ENCODE measurements at places on chromosomes 1 and 21.

GRCh38 chr1:232329103-232329813 lies 300.7 kb downstream of the SIPA1L2 start:
- no peak for DNase-seq

DNA sequence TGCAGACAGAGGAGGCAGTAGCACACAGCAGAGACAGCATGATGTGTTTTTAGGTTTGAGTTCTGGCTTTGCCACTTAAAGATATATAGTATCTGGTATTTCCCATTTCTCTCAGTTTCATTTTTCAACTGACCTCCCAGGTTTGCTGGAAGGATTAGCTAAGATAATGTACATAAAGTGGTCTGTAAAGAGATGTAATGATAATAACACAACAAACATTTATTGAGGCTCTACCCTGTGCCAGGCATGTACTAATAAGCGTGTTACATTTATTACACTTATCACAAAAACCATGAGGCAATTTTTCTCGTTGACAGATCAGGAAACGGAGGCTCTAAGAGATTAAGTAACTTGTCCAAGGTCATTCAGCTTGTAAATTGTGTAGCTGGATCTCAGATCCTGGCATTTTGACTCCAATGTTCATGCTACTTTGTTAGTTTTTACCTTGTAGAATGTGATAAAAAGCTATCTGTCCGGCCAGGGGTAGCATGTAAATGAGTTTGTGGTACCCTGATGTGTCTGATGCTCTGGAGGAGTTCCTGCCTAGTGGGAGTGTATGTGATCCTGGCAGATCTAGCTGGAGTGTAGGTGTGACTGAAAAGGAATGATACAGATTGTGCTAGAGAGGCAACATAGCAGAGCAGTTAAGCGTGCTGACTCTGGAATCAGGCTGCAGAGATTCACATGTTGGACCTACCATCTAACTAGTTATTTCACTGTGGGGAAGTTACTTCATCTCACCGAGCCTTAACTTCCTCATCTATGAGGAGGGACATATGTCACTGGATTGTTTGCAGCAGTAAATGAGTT lies 146.6 kb downstream of the VPS13D start:
- peak; percentile 41 for DNase-seq

GRCh38 chr1:77986810-77987209 lies 7.9 kb upstream of the FUBP1 start:
- DNase-seq, result no peak

- DNase-seq, result no peak
These were observed 411.3 kb downstream of the PTPRU start for GRCh38 chr1:29647581-29647980.

- no peak for DNase-seq
These were observed 51.6 kb upstream of the CNTN2 start for GRCh38 chr1:204991342-204991844.

DNA sequence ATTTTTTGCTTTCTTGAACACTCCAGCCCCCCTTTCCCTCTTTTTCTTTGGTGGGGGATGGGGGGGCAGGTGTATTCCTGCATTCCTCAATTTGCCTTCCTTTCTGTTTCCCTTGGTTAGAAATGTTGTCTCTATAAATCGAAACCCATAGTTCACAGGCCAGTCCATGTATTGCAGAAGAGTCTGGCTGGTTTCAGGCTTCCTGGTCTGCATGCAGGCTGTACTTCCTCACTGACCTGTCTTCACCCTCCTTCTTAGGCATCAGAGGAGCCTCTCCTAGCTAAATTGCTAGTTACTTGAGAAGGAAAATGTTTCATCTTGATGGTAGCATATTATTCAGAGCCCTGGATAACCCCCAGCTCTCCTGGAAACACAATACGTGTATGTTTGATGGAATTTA lies 140.0 kb downstream of the SPATA46 start:
- DNase-seq, result no peak

DNA sequence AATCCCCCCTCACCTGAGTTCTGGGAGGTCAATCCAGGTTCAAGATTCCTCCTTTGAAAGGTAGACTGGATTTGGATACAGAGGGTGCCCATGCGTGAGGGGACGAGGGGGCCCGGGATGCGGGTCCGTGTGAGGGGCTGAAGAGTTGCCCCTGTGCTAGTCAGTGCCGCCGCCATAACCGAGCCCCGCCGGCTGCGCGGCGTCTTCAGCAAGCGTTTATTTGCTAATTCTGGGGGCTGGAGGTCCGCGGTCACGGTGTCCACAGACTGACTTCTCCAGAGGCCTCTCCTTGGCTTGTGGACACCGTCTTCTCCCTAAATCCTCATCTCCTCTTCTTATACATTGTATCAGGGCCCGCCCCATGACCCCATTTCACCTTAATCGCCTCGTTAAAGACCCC lies 20.9 kb upstream of the SAMD11 start:
- DNase-seq, result no peak

DNA sequence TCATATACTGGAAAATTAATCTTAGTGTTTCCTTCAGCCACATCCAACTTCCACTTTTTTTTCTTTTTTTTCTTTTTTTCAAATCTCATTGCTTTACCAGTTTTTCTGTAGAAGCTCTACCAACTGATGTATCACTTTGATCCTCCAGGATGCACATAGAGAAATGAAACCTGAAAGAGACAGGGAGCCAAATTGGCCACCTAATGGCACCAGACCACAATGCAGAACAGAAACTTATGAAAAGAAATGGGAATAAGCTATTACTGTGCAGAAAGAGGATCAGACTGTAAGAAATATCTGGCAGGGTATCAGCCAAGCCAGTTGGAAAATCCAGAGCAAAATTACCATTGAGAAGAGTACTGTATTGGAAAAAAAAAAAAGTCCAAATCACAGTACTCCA lies 1514.2 kb downstream of the MRPL39 start:
- no peak for DNase-seq

- DNase-seq, result no peak
These were observed 11.5 kb downstream of the MACO1 start for GRCh38 chr1:25442178-25442577.

DNA sequence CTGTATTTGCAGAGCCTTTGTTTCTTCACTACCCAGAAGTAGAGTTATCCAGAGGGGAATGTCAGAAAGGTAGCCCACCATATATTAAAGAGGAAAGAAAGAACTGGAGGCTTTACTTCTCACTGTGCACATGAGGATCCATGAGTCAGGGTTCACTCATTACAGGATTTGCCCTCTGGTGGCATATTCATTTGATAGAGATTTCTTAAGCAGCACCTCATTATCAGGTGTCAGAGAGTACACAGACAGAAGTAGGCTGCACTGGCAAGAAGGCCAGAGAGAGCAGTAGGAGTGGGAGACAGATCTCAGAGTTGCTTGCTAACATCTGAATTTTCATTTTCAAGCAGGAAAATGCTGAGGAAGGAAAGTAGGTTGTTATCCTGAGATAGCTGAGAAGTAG lies 123.8 kb downstream of the PIK3R3 start:
- DNase-seq, result no peak

- DNase-seq, result peak; percentile 35
These were observed 816 bp downstream of the IL6R start for GRCh38 chr1:154405747-154406571.

- DNase-seq, result no peak
These were observed 711.1 kb upstream of the CHRM3 start for GRCh38 chr1:238675221-238675620.

DNA sequence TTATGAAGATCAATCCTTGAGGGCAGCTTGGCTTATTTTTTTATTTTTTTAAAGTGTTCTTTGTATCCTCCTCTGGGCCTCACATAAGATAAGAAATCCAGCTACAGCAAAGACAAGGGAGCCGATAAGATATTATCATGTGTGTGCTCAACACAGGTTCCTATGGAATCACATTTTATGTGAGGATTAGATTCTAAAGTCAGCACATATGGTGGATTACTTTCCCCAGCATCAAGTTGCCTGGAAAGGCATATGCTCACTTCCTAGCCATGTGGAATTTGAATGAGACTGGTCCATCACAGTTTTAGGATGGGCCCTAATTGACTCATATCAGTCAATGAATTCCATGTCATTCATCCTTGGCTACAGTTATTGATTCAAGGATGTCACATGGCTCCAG lies 456.9 kb upstream of the LRRC7 start:
- no peak for DNase-seq

- DNase-seq, result no peak
These were observed 38.1 kb downstream of the TRIM62 start for GRCh38 chr1:33143698-33144097.
